ENCODE measurements at places on chromosomes 2 and 18.

DNA sequence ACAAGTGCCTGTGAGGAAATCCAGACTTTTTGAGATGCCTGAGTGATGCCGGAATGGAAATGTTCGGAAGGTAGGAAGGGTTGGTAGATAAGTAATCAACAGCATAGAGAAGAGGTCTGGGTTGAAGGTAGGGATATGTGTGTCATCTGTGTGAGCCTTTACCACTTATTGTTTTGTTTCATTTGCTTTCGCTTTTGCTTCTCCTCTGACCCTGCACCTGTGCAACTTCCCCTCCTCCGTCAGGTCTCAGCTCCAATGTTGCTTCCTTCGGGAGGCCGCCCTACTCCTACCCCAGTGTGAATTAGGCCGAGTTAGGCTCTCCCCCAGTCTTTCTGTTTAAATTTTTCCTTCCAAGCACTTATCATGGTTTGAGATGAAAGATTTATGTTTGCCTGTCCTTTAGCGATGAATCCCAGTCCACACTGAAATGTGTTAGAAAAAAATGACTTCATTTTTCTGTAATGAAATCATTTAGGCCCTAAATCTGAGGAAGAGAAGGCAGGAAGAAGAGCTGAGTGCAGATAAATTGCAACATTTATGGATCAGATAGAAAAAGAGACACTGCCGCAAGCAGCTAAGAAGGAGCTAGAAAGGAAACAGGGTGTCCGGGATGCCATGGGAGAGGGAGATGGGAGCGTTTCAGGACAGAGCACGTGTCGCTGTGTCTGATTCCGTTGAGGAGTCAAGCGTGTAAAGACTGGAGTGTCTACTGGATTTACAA lies 139.6 kb upstream of the PELI1 start:
- DNase-seq = no peak

DNA sequence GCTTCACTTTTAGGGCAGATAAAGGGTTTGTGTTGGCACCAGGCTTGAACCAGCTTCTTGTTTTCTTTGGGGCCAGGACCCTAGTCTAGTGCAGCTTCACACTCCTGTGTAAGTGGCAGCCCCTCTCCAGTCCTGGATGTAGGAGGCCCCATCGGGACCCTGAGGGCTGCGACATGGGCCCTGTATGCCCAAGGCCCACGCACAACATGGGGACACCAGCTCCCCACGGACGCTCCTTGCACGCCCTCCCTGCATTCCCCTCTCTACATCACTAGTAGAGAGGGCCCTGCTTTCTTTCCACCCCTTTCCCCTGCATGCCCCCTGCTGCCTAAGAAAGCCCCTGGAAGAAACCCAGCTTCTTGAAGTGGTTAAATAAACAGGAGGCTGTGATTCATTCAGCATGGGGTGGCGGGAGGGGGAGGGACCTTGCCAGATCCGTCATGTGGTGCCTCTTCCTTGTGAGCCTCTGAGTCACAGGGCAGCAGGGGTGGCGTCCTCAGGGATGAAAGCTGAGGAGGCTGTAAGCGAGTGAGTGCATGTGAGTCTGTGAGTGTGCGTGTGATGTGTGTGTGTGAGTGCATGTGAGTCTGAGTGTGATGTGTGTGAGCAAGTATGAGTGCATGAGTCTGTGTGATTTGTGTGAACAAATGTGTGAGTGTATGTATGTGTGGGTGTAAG lies 42.5 kb downstream of the COPS8 start:
- DNase-seq = peak; percentile 65

GRCh38 chr18:75828379-75828778 lies 400.9 kb upstream of the SMIM21 start:
- no peak for DNase-seq

GRCh38 chr2:7272210-7272609 lies 355.0 kb downstream of the RNF144A start:
- DNase-seq = no peak

DNA sequence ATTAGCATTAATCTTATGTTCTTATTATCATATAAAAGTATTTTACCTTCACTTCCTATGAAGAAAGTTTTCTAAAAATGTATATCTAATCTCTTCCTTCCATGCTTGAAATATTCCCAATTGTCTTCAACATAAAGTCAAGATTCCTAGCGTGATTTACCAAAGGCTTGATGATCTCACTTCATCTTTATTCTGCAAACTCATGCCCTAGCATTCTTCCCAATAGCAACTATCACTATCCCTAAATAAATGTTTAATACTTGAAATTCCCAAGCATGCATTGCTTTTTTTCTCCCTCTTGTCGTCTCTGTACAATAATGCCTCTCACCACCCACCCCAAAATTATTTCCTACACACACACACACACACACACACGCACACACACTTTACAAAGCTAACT lies 125.8 kb downstream of the VWC2L start:
- no peak for DNase-seq

- peak; percentile 64 for DNase-seq
These were observed 499.3 kb downstream of the PID1 start for GRCh38 chr2:228771774-228772173.

DNA sequence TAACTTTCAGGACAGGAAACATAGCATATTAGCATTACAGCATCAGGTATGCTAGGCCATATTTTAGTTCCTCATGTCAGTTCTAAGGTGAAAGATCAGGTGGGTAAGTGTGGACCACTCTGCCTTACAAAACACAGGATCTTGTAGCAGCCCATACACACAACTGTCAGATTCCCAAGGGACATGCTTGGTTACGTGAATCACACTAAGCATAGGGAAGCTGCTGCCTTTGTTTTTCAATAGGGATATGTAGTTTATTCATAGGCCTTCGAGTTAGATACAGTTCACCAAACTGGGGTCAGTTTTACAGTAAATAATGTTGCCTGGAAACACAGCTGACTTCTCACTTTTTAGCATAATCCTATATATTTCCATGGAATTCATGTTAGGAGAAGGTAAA lies 116.1 kb upstream of the OTX1 start:
- no peak for DNase-seq

DNA sequence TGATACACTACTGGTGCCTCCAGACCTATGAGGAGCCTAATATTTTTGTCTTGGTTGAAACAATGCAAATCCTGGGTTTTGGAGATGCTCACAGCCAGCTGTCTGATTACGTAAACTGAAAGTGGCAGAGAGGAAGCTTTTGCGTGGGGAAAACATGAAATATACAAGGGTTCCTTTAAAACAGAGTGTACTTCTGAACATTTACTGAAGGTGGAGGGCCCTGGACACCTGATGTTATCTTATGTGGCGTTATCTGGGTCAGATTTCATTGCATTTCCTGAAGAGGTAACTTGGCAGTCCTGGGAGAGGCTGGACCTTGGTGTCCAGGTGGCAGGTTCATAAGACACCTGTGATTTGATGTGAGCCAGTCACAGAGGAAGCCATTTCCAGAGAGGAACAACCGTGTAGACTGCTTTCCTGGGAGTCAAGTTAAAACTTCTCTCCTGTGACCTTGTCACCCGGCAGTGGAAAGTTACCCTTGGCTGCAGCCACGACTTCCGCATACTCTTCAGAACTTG lies 105.0 kb downstream of the NEDD4L start:
- DNase-seq = no peak

DNA sequence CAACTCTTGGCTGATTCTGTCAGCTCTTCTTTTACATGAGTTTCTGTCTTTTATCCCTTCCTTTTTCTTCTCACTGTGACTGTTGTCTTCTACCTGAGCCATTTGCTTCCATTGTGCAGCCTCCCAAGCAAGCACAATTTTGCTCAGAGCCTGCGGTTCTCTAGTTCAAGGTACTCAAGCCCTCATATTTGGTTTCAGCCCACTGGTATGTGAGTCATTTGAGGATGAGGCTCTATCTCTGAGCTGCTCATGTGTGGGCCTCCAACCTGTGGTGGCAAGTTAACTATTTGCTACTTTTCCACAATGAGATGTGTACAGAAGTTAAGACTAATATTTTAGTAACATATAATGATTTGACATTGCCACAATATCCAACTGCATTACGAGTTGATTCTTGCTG lies 183.0 kb downstream of the PHLPP1 start:
- DNase-seq = no peak

- DNase-seq = no peak
These were observed 137.7 kb downstream of the TANC1 start for GRCh38 chr2:159106109-159106508.

- no peak for DNase-seq
These were observed 31.2 kb downstream of the LHCGR start for GRCh38 chr2:48724278-48724677.

- DNase-seq = peak; percentile 20
These were observed 96.6 kb downstream of the MBD2 start for GRCh38 chr18:54127759-54128378.
